ENCODE measurements at places on chromosomes 2 and 18. TPM values are rescaled to one million over a fixed set of nuclear protein-coding genes. Genes with fewer than 3 reads are reported as not detected.

The METTL4 gene
- total RNA-seq: 11.1 TPM

The SH3BP4 gene
- total RNA-seq: 67.5 TPM

The FSIP2 gene
- 0.15 TPM for total RNA-seq

The TANC1 gene
- total RNA-seq: 26.8 TPM

The TTN gene
- total RNA-seq: 0.50 TPM

The DSEL gene
- 156 TPM for total RNA-seq

The FTCDNL1 gene
- total RNA-seq: 3.3 TPM

The ASTL gene
- total RNA-seq: 0.17 TPM

The NAT8 gene
- total RNA-seq: not detected

The CHRNG gene
- not detected for total RNA-seq

The ACOXL gene
- total RNA-seq: not detected

The ABCB11 gene
- total RNA-seq: under 0.01 TPM

The PPP1R7 gene
- 78.1 TPM for total RNA-seq

The DLX2 gene
- 0.17 TPM for total RNA-seq

The GNAL gene
- total RNA-seq: 0.15 TPM

The CLASP1 gene
- total RNA-seq: 40.2 TPM

The PLEKHM3 gene
- 15.6 TPM for total RNA-seq

The SEPTIN10 gene
- 79.4 TPM for total RNA-seq

The SPIRE1 gene
- 20.7 TPM for total RNA-seq

The PROC gene
- total RNA-seq: not detected

The FBLN7 gene
- 0.29 TPM for total RNA-seq

The CFC1 gene
- total RNA-seq: not detected

Data from smooth muscle cell of trachea (primary cell).